HuH-7 (cell line): ENCODE measurements at places on chromosomes 13 and 19.

DNA sequence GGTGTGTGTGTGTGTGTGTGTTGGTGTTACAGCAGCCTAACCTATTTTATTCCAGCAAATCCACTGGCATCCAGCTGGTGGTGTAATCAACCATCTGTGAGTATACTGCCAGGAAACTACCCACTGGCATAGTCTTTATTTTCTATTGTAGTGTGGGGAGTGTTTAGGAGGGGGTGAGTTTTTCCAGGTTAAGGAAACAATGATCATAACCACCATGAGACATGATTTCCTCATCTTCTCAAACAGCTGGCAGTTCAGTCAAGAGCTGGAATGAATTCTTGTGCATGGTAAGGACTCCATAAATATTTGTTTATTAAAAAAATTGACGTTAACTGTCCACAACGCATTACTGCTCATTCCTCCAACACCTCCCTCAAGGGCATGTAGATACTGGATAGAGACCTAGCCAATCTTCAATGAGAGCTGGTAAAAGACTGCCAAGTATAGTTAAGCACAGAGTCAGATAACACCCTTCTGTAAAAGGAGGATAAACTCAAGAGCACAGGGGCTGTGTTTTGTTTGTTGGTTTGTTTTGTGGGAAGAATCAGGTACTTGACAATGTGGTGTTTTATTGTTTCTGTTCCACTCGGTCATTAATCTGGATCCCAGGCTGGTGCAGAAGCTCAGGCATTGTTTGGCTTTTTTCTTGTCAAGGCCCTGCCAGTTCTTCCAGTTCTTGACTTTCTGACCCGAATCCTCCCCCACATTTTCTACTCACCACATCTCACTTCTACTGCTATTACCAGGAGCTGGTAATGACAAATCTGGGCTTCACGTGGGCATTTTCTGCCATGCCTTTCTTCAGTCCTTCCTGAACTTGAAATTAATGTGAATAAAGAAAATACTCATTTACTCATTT lies 31.6 kb upstream of the SLC46A3 start:
- no peak for DNase-seq

- no peak for DNase-seq
Measured at GRCh38 chr19:44722131-44723121, 23.5 kb downstream of the CEACAM16 start.

DNA sequence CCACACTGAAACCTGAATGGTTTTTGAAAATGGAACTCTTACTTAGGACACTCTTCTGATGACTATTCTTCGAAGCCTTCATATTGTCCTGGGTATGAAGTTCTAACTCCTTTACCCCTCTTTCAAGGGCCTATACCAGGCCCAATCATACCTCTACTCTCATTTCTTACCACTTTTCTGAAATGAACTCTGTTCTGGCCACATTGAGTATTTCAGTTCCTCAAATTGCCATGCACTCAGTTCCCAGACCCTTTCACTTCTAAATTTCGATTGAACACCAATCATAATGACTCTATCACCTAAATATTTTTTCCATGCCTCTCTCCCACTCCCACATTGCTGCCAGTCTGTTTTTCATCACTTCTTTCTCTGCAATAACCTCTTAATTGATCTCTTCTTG lies 53.7 kb downstream of the LACC1 start:
- no peak for DNase-seq

DNA sequence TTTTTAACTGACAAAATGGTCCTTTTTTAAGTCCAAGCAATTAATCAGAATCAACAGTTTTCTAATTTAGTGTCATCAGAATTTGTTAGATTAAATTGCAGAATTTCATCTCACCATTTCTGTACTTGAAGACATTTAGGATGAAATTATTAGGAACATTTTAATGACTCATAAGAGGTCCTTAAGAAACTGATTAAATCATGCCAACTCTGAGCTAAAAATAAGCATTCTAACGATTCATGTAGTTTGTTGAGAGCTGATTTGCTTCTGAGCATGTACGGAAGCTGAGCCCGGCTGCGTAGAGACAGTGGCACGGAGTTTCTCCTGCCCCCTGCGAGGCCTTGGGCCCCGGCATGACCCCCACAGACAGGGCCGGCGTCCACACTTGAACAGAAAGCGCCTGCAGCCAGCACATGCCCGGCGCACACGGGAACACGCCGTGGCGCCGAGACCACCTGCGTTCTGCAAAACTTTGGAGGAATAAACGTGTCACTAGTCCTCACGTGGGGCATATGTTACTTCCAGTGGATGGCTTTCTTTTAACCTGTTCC lies 89.7 kb upstream of the MCF2L start:
- no peak for DNase-seq

GRCh38 chr13:104024416-104025170 lies 958.4 kb upstream of the SLC10A2 start:
- DNase-seq: no peak

DNA sequence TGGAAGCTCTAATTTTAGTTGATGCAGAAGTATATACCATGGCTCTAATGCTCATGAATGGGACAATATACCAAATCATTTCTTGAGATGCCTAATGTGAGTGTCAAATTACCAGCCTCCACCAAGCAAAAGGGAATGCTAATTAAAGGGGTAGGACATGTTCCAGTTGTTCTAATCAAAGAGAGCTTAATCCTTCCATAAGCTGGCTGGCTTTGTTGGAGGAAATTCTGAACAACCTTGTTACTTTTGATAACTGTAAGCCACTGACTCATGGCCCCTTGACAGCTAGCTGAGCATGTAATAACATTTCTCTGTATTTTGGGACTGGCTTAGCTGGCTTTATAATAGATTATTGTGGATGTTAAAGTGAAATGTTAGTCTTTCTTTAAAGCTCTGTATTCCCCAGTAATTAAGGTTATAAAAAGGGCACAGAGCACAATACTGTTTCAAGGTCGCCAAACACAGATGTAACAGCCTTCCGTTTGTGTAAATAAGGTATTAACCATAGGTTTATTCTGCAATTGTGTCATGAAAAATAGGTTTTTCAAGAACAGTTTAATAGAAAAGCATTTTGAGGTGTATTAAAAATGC lies 1194.0 kb downstream of the PCDH9 start:
- peak; percentile 1 for DNase-seq

- DNase-seq: no peak
Measured at GRCh38 chr13:73535341-73535740, 476.5 kb downstream of the KLF5 start.

GRCh38 chr19:49217382-49217781 lies 59.8 kb downstream of the TRPM4 start:
- DNase-seq: no peak

DNA sequence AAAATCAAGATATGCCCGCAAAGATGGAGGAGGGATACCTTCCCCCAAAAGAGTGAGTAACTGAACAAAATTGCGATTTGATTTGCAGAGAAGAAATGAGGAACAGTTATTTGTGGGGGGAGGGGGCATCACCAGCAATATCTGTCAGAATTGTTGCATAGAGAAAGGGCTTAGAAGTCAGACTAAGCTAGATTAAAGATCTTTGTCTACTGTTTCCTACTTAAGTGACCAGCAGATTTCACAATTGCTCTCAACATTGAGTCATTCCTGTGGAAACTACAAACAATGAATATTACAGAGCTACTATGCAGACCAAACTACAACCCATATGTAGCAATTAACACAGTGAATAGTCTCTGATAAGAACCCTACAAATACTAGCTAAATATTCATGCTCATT lies 27.4 kb downstream of the FPR3 start:
- no peak for DNase-seq

DNA sequence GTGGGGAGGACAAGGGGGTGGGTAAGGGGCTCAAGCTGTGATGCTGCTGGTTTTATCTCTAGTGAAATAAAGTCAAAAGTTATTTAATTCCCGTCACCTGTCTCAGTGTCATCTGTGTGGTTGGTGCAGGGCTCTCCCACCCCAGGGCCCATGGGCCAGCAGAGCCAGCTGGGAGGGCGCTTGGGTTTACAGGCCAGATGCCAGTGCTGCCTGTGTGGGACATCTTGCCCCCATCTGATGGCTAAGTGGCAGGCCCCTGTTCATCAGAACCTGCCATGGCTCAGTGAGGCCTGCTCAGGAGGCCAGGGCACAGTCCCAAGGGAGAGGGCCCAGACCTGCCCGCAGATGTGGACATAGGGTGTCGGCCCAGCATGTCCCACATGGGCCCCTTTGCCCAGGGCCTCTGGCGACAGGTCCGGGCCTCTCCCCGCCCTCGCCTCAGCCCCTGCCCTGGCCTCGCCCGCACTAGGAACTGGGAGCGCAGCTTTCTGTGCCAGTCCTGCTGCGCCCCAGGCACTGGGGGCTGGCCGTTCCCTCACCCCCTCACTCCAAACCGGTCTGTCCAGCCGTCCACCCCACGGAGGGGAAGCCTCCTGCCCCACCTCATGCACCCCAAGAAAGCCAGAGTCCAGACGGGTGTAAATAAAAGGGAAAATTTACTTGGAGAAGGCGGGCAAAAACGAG lies 5.3 kb downstream of the ZNF296 start:
- no peak for DNase-seq

DNA sequence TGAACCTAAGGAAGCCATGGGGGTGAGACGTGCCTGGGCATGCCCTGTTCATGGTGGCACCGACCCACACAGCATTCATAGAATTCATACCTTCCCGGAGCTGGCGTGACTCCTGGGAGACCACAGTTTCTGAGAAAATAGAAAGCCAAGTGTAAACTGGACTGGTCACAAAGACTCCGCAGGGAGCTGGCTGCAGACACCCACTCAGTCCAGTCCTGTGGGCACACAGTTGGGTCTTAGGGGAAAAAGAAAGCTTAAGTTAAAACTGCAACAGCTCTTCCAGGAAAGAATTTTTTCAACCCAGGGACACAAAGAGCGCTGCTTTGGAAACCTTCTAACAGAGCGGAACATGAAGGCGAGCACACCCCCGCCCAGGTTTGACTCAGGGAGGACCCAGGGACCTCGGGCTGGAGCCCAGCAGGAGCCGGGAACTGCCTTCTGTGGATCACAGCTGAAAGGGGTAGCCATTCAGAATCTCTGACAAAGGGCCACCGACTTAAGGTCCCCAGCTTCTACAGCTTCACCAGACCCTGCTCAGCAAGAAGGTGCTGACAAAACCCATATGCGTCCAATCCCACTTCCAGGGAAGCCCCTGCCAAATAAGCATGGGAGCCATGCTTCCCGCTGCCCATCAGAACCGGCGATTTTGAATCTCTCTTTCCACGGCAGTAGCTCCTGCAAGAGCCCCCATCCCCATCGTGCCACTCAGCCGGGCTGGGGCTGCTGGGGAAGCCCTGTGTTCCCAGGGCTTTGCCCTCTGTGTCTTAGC lies 183.7 kb downstream of the COL4A1 start:
- DNase-seq: no peak

- no peak for DNase-seq
Measured at GRCh38 chr13:73891805-73892204, 242.4 kb downstream of the KLF12 start.

DNA sequence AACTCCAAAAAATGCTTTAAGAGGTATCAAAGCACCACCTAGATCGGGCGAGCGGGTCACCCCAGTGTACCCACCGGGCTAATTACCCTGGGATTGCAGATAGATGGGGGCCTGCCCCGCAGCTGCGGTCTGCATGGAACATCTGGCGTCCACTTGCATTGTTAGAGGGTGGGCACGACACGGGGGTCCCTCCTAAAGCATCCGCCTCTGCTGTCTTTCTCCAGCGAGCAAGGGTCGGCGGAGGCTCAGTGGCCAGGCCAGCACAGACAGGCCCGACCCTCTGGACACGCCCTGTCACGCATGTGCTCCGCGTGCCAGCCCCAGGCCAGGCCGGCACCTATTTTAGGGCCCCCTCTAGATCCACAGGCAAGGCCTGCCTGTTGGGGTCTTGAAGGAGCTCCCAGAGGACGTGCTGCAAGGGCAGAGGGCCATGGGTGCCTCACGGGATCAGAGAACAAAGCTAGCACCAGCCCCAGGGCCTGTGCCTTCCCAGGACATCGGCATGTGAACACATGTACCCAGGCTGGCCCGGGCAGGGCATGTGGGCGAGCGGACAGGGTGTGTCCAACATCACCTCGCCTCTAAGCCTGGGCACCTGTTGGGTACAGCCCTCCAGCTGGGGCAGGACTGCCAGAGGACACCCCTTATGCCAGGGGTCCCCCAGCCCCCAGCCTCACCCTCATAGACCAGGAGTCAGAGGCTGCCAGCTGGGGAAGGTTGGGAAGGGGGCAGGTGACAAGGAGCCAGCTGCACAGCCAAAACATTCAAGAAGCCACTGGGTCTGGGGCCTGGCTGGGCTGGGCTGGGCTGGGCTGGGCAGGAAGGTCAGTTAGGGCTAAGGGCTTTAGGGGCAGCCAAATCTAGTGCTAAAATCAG lies 35.6 kb upstream of the NANOS3 start:
- DNase-seq: no peak

DNA sequence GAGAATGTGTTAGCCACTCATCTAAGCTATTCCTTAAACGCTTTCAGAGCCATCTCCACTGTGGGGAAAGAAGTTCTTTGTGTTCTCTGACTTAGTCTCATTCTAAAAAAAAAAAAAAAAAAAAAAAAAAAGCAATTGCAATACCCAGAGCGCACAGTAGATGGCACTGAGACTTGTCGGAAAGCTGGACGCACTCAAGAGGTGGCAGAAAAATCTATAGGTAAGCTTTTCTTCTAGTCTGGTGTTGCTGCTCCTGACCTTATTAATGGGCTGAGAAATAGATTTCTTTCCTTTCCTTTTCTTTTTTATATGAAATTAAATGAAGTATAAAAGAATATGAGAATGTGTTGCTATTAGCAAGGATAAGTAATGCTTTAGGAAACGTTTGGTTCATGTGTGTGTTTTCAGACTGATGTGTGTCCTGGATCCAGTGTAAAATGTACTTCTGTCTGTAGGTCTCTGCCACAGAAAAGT lies 4.7 kb upstream of the GJB2 start:
- DNase-seq: no peak

DNA sequence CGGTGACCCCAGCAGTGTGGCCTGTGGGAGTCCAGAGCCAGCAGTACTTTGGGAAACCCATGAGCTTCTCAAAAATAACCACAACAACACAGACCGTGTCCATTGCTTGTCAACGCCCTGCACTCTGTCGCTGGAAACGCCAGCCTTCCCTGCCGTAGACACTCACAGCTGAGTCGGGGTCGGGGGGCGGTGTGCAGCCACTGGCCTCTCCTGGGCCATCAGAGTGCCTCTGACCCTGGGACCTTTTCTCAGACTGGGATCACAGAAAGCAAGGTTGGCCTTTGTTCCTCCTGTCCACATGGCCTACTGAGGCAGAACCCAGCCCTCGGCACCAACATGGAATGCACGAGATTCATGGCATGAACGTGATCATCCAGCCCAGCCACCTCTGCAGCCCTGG lies 95.7 kb downstream of the TUBA3C start:
- DNase-seq: no peak
